Renal cortex interstitium (tissue), 15 donors: ENCODE measurements at places on chromosomes 1 and 21.

- DNase-seq, result no peak
Measured at GRCh38 chr1:180444522-180444921, 57.9 kb downstream of the ACBD6 start.

DNA sequence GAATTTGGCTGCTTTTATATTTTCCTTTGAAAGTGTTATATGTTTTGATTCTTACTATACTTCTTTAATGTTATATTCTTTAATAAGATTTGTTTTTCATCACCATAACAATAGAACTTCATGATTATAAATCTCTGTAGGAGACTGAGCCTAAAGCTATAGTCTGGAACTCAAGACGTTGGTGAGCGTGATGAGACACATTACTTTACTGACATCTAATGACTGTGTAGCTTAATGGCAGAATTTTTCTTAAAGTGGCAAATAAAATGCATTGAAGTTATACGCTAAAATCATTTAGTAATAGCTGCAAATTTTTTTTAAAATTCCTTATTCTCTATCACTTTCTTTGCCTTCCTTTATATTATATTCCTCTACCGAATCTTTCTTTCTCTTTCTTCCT, 56.1 kb upstream of the HAO2 start:
- no peak for DNase-seq

GRCh38 chr1:160708118-160708517, 3.5 kb downstream of the CD48 start:
- DNase-seq, result no peak

GRCh38 chr1:234535763-234536515, 57.0 kb upstream of the TARBP1 start:
- peak; percentile 79 for DNase-seq

- no peak for DNase-seq
Measured at GRCh38 chr21:18164483-18164882, 80.2 kb upstream of the CHODL start.

DNA sequence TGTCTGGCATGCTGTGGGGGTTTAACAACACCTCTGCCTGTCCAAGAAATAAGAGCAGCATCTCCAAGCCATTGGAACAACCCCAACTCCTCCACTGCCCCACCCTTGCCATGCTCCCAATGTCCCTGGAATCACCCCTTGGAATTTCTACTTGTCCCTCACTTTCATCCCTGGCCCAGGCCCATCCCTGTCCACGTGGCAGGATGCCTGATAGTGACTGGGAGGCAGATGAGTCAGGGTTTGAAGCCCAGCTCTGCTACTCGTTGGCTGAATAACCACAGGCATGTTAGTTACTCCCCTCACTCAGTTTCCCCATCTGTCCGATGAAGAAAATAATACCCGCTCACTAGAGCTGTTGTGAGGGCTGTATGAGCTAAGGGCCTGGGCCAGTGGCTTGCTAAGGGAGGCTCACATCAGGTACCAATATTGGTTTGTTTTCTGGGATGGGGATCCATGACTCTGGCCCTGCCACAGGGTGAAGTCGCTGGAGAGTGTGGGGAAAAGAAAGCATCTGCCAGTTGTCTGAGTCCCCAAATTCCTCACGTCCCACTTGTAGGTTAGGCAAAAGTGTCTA, 99.4 kb upstream of the TLR5 start:
- no peak for DNase-seq

GRCh38 chr1:112651205-112651604, 23.3 kb upstream of the MOV10 start:
- DNase-seq, result no peak

DNA sequence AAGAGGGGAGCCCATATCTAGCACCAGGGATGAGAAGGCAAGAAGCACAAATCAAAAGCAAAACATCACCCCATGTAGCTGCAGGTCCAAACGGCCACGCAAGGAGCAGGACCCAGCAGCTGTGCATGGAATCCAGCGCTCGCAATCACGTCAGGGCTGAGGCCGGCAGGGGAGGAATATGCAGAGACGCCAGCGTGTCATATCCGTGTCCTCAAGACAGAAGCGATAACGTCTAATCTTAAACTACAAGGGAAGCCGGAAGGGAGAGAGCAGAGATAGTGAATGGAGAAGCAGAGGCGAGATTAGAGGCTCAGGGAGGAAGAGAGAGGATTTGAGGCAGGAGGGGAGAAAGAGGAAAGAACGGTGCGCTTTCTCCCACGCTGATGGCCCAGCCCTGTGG, 39.1 kb downstream of the FBXO2 start:
- DNase-seq, result no peak

- no peak for DNase-seq
Measured at GRCh38 chr1:218078916-218079315, 206.2 kb upstream of the RRP15 start.

DNA sequence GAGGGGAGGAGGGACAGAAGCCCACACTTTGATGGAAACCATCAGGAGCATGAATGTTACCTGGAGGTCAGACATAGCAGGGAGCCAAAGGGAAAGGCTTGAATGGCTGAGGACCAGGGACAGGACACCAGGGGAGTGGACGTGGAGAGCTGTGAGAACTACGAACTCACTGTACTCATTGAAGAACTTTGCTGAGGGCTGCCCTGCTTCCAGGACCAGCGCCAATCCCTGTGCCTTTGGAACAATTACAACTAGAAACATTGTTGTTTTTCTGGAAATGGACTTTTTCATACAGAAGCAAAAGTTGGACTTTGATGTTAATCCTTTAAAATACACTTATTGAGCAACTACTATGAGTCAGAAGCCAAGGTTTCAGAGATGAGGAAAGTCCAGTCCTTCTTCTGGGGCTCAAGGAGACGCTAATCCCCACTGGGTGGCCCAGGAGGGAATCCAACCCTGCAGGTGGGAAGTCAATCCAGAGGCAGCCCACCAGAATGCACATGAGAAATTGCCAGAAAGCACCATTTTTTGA, 12.9 kb downstream of the TSPAN2 start:
- no peak for DNase-seq

DNA sequence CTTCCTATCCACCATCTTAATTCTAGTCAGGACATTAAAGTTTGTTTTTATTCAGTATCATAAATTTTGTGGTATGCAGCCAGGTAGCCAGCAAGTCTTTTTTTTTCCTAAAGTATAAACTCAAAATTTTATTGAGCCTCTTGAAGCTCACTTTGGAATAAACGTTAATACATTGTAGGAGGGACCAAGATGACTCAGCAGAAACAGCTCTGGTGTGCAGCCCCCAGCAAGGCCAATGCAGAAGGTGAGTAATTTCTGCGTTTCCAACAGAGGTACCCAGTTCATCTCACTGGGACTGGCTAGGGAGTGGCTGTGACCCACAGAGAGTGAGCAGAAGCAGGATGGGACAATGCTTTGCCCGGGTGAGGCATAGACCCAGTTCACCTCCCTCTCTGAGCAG, 9.7 kb upstream of the OR2M3 start:
- no peak for DNase-seq

- no peak for DNase-seq
Measured at GRCh38 chr1:175487956-175488355, 255.4 kb downstream of the TNR start.

GRCh38 chr1:48292706-48293105, 70.2 kb downstream of the SLC5A9 start:
- no peak for DNase-seq

DNA sequence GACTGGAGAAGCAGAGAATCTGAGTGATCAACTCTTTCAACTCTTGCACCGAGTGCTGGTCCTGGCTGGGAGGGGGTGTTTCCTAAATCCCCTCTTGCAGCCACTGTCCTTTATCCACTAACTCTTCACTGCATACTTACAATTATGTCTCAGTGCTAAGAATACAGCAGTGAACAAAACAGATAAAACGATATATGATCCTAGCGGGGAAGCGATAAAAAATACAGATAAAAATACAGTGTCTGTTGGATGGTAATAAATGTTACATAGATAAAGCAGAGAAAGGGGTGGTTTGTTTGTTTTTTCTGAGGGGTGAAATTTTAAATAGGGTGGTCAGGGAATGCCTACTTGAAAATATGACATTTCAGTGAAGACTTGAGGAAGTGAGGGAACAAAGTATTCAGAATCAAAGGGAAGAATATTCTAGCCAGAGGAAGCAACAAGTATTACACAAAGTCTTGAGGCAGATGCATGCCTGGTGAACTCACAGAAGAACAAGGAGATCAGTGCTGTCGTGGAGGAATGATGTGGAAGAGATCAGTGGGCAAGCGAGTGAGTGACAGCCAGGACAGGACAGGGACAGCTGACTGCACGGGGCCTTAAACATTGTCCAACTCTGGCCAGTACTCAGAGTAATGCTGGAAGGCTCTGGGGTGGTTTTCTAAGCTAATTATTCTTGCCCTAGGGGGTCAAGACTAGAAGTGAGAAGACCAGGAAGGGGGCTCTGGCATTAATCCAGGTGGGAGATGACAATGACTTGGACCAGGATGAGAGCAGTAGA, 110.0 kb downstream of the APP start:
- no peak for DNase-seq

DNA sequence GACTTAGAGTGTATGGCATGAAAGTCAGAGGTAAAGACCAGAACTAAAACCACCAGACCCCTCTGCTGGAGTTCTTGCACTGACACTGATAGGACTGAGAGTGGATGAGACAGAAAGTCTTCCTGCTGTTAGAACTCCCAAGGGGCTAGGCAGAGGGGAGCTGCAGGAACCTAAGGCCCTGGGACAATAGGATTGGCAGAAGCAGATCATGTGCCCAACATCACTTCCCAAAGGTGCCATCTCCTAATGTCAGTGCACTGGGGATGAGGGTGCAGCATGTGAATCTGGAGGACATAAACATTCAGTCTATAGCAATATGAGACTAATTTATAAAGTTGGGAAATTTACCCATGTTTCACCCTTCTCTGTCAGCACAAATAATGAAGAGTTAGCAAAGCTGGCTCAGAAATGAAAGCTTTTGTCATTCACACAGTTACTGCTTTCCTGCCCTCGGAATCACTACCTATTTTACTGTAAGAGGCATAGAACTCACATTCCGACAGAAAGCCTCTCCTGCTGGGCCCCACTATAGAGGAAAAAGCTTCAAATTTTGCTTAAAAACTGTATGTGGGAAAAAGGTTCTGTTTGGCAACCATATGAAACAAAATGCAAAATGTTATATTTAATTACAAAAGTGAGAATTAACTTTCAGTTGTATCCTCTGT, 49.9 kb upstream of the SSX2IP start:
- no peak for DNase-seq

- DNase-seq, result peak; percentile 24
Measured at GRCh38 chr1:28642056-28642846, 616 bp downstream of the TAF12 start.

- DNase-seq, result no peak
Measured at GRCh38 chr1:175192111-175192629, 406 bp downstream of the KIAA0040 start.

GRCh38 chr1:90809093-90809492, 92.0 kb upstream of the BARHL2 start:
- DNase-seq, result no peak

GRCh38 chr1:177669161-177669560, 300.7 kb downstream of the SEC16B start:
- DNase-seq, result no peak

DNA sequence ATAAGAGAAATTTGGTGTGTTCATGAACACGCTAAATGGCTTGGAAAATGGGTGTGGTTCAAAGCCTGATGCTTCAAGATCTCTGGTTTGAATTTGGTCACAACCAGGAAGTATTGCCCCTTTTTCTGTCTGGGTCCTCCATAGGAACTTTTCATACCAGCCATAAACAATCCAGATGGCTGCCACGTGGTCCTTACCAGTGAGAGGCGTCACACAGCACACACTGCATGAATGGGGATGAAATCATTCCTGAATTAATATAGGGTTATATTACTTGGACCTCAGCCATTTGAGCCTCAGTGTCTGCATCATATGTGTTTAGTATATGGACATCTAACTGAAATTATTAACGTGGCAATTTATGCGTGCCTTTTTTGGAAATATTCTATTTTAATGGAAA, 64.0 kb downstream of the PRRX1 start:
- no peak for DNase-seq

GRCh38 chr1:40782371-40782956, 1.1 kb upstream of the KCNQ4 start:
- no peak for DNase-seq

DNA sequence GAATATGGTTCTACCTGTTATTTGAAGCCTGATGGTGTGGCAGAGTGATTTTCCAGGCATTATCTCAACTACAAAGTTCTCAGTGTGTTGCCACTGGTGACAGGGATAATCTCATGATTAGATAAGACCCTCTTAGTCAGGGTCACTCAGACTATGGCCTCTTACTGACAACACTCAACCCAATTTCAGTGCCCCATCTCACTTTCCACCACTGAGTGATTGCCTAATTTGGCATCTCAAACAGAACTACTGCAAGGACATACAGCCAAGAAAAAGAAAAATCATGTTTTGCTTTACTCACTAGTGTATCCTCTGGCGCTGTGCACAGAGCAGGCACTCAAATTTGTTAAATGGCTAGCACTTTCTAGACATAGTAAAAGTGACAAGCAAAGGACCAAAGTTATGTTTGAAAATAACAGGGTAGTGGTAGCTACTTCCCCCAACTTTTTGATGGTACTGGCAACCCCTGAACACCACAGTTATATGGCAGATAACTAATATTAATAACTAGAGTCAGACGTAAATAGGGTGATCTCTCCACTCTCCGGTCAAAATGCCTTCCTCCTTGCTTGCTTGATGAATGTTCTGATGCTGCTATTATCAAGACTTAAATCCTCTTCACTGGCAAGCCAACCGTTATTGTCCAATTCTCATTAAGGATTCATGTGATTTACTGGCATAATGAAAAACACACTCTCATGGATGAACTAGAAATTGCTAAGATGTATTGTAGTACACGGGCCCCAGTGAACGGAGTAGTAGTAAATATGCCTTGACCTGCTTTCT, 37.1 kb upstream of the SLC30A10 start:
- DNase-seq, result no peak

DNA sequence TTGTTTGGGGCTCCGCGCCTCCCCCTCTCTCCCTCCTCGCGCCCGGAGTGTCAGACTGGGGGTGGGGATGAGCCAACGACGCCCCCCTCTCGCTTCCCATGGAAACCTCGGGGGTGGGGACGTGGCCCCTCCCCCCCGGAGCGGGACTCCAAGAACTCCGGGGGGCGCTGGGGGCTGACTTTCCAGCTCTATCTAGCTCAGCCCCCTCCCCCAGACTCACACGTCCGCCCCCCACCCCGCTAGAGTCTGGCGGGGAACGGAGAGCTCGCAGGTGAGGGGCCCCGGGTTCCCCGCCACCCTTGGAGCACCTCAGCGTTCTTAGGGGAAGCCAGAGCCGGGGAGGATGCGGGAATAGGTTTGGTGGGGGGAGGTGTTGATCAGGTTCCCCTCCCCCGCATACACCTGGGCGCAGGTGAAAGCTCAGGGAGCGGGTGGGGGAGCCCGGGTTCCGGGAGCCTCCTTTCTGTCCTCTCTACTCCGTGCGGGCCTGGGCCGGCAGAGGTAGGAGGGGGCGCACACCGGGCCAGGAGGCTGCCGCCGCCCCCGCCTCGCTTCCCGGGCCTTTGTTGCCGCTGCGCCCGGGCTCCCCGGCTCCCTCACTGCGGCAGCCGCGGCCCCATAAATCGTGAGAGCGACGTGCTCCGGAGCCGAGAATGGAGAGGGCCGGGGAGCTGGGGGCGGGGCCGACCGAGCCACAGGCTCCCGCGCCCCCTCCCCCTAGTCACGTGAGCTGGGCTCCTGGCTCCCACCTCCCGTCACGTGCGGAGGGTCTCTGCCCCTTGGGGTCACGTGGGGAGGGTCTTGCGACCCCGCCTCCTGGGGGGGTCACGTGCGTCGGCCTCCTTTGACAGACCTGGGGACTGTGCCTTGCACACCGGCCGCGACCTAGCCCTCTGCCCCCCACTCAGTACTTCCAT, 1.9 kb downstream of the EFNA3 start:
- DNase-seq, result no peak
